Sciatic nerve (tissue), 2 donors: ENCODE measurements at places on chromosomes 4 and X. TPM values are rescaled to one million over a fixed set of nuclear protein-coding genes. Genes with fewer than 3 reads are reported as not detected.

- DNase-seq, result no peak
Observed at GRCh38 chrX:115399306-115399705, 109.8 kb downstream of the LUZP4 start.

- no peak for DNase-seq
Observed at GRCh38 chr4:179709961-179710624, 2267.9 kb upstream of the AGA start.

DNA sequence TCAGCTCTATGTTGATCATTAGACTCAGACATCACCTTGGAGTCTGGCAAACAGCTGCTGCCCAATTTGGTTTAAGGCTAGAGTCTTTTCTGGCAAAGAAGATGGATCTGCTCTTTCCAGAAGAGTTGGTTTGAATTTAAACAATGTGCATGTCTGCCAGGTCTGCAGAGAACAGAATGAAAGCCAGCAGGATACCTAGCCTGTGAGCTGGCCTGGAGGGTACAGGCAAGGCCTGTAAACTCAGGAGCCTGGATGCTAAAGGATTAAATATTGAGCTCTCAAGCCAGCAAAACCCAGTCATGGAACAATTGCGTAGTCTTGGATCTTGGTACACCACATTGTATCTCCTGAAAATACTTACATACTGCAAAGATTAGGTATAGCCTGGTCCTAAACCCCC is 15.6 kb upstream of the PDLIM3 start:
- no peak for DNase-seq

GRCh38 chr4:169900241-169900845 is 125.9 kb downstream of the MFAP3L start:
- no peak for DNase-seq

GRCh38 chr4:90078440-90078839 is 48.8 kb upstream of the CCSER1 start:
- DNase-seq, result no peak

GRCh38 chr4:82852751-82853285 is 38.1 kb downstream of the SEC31A start:
- no peak for DNase-seq

DNA sequence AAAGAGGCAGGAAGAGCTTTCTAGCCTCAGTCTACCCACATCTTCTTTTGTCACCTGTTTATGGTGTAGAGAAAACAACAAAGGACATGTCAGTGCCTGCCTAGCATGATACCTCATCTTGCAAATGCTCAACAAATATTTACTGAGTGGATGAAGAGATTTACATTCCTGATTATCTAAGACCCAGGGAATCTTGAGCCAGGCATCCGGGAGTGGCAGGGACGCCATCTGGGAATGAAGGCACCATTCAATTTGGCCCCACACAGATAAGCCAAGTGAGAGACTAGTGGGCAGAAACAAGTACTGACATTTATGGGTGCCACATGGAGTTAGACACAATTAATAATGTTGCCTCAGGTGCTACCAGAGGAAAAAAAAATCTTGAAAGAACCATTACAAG is 36.8 kb upstream of the CASK start:
- DNase-seq, result no peak

GRCh38 chrX:21802054-21802670 is 37.3 kb upstream of the MBTPS2 start:
- no peak for DNase-seq

DNA sequence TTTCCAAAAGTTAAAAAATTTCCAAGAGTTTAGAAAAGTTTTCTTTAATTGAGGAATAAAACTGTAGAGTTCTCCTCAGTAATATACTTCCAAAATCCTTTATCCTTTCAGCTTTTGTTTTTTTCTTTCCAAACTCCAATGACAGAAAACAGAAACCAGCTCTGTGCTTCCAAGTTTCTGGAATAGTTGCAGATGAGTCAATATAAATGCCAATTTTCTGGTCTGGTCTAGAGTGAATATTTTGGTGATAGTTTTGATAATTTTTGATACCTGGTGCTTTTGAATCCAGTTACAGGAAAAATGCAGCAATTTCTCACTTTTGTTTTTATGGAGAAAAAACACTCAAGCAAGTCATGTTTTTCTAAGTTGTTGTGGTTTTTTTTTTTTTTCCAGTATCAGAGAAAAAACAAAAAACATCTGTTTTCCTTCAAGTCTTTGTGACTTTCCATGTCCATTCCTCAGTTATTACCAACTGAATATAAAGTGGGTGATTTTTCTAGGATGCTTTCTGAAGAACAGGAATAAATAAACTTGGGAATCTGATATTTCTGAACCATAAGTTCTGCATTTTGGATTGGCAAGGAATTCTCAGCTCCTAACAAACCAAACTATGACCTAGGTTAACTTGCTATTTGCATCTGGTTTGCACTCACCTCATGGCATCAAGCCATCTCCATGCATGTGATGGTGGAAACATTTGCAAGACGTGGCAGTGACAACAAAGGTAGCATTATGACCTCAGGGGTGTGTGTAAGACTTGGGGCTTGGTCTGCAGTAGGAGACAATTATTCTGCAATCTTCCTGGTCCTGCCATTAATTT is 139.1 kb downstream of the VEGFC start:
- no peak for DNase-seq

DNA sequence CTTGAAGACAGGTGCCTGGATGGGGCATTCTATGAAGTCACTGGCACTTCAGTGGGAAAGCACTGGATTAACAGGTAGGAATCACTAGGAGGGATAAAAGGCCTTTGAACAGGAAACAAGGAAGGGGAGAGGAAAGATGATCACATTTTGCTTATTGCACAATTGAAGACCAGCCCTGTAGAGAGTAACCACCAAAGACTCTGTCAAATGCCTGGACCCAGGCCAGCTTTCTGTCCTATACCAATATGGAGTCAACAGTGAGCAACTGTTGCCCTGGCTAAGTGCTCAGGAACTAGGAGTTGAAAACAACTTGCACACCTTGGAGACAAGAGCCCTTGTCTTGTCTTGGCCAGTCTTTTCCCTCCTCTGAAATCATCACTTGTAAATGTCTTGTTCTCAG is 14.1 kb upstream of the RTL3 start:
- no peak for DNase-seq

GRCh38 chr4:168409089-168409801 is 71.0 kb downstream of the DDX60L start:
- no peak for DNase-seq

- no peak for DNase-seq
Observed at GRCh38 chr4:8495803-8496202, 55.2 kb downstream of the TRMT44 start.

- DNase-seq, result no peak
Observed at GRCh38 chrX:10138726-10139125, 18.0 kb upstream of the CLCN4 start.

DNA sequence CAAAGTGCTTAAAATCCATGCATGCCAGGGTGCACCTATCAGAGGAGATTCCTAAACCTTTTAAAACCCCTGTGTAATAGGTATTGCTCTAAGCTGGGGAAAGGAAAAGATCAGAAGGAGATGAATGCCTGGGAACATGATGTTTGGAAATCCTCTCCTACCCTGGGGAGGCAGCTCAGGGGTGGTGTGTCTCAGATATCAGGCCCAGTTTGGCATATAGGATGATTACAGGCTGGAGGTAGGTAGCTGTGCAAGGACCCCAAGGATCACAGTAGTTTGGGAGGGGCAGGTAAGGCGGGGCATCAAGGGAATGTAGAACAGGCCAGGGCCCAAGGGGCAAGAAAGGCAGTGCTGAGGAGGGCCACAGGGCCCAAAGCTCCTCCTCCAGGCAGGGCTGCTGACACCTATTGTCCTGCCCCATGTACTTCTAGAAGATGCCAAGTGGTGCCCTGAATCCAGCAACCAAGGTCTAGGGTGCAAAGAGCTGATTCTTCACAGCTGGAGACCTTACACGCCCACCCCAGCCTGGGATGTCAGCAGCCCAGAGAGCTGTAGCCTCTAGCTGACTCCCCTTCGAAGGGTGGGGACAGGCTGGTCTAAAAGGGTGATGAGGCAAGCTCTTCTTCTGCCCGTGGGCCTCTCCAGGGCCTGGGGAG is 17.6 kb downstream of the SASH3 start:
- DNase-seq, result no peak

The FATE1 gene
- 0.36 TPM for total RNA-seq

The POU3F4 gene
- not detected for total RNA-seq

The CRMP1 gene
- total RNA-seq, result 0.49 TPM

The FREM3 gene
- not detected for total RNA-seq

The TDO2 gene
- not detected for total RNA-seq

The GUCY2F gene
- not detected for total RNA-seq
